Naive thymus-derived CD4-positive, alpha-beta T cell (primary cell): ENCODE measurements at places on chromosomes 2 and 18. TPM values are rescaled to one million over a fixed set of nuclear protein-coding genes. Genes with fewer than 3 reads are reported as not detected.

Gene CAPN10
- 54.1 and 58.8 TPM in 2 replicates for total RNA-seq

DNA sequence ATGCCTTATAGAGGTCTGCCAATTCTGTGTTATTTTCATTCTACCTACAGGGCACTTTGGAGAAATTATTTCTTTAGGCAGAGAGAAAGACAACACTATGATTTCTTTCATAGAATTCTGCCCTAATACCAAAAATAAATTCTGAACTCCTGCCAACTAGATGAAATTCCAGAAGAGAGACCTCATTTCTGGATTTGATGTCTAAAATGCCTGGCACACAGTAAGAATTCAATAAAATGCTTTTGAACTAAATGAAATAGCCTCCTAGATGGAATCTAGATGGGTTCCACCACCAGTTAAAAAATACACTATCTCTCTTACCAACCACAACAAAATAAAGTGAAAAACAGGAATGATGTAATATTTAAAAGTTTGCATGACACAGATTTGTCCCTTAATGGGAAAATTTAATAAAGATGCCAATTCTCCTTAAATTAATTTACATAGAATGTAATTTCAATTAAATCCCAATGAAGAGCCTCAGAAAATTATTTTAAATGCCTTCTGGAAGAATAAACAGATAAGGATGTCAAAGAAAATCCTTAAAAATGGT is 75.0 kb downstream of the OSBPL1A start:
- DNase-seq = no peak

Gene SERPINB4
- total RNA-seq = not detected

Gene BMP10
- not detected for total RNA-seq
